Left renal cortex interstitium (tissue), 4 donors: ENCODE measurements at places on chromosomes 3 and 15. TPM values are rescaled to one million over a fixed set of nuclear protein-coding genes. Genes with fewer than 3 reads are reported as not detected.

KIF7 gene
- 14.4 TPM for polyA plus RNA-seq

- DNase-seq, result no peak
These were observed 27.0 kb upstream of the RNF7 start for GRCh38 chr3:141710888-141711616.

GRCh38 chr3:46378426-46378942, 7.7 kb downstream of the CCR5 start:
- DNase-seq, result no peak

DNA sequence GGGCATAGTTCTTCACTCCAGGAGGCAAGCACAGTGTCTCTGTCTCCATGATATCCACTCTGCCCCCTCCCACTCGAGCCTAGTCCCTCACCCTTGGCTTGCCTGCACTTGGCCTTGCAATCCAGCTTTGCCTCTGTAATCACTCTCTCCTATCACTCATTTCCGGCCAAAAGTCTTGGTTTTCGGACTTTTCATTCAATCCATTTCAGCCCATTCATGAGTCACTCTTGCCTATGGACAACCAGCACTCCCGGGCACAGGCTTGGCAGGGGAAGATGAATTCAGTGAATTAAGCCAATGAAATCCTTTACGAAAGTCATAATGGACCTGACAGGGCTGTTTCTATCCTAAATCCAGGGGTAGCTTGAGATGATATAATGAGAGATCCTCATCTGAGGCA, 21.7 kb downstream of the DAZL start:
- DNase-seq, result no peak

GRCh38 chr15:96374499-96374898, 44.0 kb downstream of the NR2F2 start:
- DNase-seq, result no peak

GRCh38 chr3:60045686-60046085, 995.9 kb upstream of the CFAP20DC start:
- DNase-seq, result no peak
